HTR-8/SVneo (cell line): ENCODE measurements at places on chromosomes 16 and 17.

DNA sequence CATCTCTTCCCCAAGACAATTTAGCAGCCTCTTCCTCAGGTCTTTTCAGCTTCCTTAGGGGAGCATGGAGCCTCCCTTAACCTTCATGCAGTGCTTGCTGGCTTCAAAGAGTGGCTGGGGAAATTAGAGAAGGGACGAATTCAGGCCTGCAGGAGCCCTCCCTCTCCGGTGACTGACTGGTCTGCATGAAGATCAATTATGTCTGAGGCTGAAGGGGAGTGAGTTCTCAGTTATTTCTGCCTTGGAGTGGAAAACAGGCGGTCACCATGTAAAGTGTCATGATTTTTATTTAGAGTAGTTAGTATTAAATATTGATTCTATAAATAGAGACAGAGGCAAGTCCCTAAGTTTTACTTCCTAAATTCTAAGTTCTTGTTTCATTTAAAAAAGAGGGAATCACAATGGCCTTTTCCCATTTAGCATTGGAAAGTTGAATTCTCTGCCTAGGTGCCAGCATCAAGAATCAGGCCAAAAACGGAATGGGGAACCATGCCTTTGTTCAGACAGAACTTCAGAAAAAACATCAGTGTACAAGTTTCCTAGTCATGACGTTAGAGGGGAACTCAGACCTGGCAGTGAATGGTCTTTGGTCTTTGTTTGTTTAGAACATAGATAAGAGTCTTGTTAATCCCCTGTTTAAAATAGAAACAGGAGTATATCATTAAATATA is 4.4 kb downstream of the GABARAPL2 start:
- no peak for DNase-seq

- no peak for DNase-seq
These were observed 10.2 kb downstream of the MARCHF10 start for GRCh38 chr17:62797959-62798358.

DNA sequence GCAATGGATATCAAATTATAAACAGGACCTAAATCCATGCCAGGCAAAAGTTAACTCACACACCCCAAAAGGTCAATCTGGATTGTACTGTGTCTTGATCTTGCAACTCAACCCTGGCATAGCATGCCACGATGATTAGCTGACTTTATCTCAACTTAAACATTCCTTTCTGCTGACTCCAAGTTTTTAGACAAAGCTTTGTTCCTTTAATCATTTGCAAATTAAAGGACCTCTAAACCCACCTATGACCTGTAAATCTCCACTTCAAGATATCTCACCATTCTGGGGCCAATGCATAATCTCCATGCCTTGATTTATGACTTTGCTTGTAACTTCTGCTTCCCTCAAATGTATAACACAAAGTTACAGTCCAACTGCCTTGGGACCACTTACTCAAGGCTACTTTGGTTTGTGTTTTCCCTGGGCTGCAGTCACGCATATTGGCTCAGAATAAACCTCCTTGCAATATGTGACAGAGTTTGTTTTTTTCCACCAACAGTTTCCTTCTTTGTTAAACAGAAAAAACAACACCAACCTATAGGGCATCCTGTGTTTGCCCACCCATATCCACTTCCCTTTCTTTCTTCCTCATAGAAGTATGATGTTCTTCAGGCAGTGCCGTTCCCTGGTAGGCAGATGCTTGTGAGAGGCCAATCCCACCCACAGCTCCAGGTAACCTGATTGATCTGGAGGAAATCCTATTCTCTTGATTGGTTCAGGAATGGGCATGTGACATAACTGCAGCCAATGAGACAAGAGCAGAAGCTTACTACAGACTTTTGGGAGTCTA is 390.6 kb upstream of the ERCC4 start:
- no peak for DNase-seq

DNA sequence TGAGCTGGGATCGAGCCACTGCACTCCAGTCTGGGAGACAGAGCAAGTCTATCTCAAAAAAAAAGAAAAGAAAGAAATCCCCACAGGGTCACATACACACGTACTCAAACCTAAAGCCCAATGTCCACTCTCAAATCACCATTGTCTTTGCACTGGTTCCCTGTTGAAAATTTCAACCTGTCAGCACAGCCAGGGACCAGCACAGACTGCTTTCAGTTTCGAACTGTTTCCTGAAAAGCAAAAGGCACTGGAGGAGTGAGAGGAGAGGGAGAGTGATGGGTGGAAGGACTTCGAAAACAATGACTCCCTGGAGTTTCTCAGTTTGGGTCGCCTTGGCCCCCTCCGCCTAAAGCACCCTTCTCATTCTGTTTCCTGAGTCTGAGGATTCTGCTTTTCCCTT is 9.0 kb upstream of the CD300C start:
- no peak for DNase-seq

GRCh38 chr16:4450931-4451519 is 23.4 kb downstream of the NMRAL1 start:
- no peak for DNase-seq

GRCh38 chr17:80959330-80960036 is 32.2 kb upstream of the CHMP6 start:
- no peak for DNase-seq

- DNase-seq = no peak
These were observed 54.5 kb downstream of the NKD1 start for GRCh38 chr16:50602531-50603205.

GRCh38 chr16:3938843-3939624 is 58.5 kb upstream of the CREBBP start:
- DNase-seq = peak; percentile 94

DNA sequence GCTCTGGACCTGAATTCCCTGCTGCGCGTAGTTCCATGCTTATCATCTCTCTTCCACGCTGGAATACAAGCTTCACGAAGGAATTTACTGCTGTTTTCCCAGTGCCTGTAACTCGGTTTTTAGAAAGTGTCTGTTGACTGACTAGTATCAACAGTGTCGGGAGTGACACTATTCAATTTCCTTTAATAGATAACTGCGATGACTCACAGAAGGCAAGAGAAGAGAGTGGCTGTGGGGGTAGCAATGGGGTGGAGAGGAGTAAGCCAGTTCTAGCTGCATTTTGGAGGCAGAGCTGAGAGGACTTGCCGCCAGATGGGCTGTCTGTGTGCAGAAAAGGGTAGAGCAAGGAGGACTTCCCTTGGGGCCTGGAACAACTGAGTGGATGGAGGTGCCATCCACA is 25.2 kb downstream of the B4GALNT2 start:
- peak; percentile 51 for DNase-seq

DNA sequence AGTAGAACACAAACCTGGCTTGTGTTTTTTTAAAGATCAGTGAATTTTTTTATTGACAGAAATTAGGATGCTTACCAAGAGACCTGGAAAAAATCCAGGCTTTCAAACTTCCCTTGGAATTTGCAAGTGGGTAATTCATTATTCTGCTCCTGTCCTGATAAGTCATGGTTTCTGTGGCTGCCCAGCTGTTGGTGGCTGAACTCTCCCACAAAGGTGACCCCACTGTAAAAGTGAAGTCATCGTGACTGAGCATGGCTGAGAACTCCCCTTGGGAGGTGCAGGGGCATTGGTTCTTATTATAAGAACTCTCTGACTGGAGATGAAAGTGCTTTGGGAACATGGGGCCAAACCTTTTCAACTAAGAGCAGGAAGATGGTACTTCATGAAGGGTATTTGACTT is 46.6 kb upstream of the TANC2 start:
- peak; percentile 41 for DNase-seq

DNA sequence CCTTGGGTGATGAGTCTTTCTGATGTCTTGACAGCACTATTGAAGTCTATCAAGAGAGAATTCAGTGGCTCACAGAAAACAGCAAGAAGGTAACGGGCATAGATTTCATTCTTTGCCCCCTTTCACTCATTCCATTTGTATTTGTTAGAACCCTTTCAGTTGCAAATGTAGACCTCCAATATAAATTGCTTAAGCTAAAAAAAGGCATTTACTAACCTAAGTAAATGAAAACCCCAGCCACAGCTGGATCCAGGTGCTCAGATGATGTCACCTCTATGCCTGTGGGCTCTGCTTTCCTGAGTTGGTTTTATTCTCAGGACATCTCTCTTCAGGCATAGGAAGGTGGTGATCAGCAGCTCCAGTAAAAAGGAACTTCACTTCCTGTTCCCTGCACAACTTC is 11.1 kb downstream of the VWA3A start:
- no peak for DNase-seq

- DNase-seq = no peak
These were observed 5.5 kb downstream of the KRT15 start for GRCh38 chr17:41513168-41513547.

DNA sequence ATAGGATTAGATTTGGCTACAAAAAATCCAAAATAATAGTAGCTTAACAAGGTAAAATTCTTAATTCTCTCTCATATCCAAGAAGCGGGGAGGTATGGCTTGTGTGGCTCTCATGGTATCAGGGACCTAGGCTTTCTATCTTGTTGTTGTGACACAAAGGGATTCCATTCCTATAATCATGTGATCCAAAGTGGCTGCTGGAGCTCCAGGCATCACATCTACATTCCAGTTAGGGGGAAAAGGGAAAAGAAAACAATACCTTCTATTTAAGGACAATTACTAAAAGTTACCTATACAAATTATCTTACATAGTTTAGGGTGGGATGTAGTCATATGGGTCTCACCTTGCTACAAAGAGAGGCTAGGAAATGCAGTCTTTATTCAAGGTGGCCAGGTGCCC is 47.6 kb upstream of the CACNG4 start:
- DNase-seq = no peak

DNA sequence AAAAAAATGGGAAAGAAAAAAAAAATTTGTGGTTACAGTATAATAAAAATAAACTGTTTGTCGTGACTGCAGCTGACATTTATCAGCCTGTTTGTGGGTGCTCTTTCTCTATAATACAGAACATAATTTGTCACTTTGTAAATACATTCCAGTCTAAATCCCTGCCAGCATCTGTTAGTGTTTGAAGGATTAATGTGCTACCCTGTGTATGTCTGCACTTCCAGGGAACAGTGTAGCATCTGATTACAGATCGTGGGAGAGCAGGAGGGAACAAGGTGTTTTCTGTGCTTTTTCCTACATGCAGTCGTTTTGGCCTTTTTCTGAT is 265.1 kb downstream of the WWOX start:
- no peak for DNase-seq

- no peak for DNase-seq
These were observed 9.2 kb downstream of the ALOXE3 start for GRCh38 chr17:8108972-8109660.

GRCh38 chr16:13829697-13830299 is 90.2 kb upstream of the ERCC4 start:
- no peak for DNase-seq

GRCh38 chr17:82810644-82811430 is 29.0 kb downstream of the ZNF750 start:
- DNase-seq = no peak

DNA sequence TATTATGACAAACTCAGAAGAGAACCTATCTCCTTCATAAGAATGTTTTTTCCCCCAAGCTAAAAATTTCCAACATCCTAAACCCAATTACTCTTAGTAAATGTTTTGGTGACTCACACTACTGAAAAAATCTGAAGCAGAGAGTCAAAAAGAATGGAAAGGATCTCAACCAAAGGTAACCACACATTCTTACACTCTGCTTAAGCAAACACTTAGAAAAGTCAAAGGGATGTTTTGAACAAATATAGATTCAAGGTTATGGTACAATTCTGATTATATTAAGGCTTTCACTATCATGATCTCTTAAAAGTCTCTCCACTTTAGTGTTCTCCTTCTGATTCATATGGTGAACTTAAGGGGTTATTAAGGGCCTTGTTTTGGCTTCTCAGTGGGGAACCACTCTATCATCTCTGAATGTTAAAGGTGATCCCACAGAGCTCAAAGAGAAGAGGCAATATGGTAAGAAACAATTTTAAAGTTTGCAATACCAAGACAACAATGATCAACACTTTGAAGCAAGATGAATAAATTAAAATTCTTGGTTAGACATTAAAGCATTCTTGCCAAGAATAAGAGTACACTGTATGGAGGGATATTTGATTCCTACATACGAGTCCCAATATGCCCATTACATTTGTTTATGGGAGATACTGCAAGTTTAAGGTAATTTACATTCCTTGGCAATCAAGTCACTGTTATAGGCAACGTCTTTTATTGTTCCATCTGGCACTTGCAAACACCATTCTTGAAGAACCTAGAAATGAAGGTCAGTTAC is 69.2 kb downstream of the CDC27 start:
- DNase-seq = peak; percentile 32

DNA sequence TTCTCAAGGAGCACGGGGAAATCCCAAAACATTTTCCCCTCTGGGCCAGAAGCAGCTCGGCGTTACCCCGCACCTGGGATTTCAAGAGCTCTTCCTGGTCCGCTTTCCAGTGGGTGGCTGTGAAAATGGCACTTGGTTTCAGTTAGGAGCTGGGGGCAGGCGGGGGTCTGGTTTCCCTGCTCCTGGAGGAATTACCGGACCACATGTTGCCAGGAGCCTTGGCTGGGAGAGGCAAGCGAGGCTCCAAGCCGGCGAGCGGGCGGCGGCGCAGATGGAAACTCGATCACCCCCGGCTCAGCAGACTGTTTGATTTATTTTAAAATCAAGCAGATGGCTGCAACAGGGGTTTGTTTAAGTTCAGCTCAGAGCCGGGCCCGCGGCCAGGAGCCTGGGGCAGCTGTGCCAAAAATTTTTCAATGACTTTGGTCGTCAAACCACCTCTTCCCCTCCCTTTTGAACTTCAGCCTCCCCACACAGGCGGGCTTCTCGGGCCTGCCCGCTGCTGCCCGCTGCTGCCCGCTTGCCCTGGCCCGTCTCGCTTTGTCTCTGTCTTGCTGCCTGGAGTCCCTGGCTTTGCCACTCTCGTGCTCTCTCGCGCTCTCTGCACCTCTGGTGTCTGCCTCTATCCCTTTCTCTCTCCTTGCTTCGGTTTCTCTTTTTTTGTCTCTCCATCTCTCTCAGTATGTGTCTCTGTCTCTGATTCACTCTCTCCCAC is 108.0 kb upstream of the CIBAR2 start:
- DNase-seq = no peak

DNA sequence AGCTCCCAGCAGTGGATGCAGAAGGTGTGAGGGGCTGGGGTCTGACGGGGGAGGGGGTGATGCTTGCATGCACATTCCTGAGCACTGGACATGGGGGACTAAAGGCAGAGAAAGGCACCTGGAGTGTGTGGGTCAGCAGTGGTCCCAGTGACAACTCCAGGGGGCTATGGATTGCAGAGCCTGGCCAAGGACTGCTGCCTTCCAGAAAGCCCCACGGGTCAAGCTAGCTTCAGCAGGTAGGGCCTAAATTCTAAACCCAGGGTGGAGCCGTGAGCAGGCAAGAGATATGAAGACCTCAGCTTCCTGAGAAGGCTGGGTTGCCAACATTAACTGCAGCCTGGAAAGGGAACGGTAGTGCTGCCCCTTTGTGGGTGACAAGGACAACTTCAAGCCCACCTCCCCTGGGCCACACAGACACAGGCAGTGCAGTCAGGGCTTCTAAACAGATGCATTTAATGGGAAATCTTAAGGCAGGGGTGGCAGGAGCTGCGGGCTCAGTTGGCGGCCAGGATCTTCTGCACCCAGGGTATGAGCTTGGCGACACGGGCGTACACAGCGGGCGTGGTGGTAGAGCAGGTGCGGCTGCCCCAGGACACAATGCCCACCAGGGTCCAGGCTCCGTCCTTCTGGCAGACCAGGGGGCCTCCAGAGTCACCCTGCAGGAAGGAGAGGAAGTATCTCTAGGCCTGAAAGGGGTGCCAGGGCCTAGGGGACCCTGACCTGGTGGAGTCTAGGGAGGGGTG is 3.1 kb downstream of the CTRB2 start:
- no peak for DNase-seq

- DNase-seq = no peak
These were observed 18.1 kb upstream of the MYH8 start for GRCh38 chr17:10439816-10440215.
